ENCODE measurements at places on chromosomes 11 and 22.

DNA sequence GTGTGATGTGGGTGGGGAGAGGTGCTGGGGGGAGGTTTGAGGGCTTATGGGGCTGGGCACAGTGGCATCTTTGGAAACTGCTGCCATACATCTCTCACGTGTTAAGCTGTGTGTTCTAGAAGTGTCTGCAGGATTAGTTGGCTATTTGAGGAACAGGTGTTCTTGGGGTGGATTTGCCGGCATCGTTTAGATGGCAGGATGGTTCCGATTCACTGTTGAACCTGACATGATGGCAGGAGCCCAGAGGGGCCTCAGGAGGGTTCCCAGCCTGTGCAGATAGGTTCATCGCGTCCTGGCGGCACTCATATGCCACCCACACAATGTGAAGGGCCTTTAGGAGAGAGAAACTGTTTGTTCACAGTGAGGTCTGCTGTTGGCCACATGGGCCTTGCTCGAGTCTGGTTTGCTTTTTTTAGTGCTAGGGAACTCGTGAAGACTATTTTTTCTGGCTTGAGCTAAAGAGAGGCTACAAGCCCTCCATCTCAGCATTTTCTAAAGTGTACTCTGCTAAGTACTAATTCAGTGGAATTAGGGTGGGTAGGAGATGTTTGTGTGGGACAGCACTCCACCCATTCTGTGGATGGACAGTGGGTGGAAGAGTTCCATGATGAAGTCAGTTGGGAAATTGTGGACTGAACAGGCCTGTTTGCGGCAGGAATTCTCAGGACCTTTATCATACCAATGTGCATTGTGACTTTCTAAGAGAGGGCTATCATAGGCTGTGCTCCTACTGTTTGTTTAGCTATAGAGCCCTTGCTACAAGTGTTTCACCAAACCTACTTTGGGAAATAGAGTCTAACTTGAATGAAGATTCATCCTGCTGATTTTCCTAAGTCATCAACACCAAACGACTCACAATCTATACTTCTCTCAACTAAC is 55.4 kb upstream of the PLET1 start:
- no peak for DNase-seq

DNA sequence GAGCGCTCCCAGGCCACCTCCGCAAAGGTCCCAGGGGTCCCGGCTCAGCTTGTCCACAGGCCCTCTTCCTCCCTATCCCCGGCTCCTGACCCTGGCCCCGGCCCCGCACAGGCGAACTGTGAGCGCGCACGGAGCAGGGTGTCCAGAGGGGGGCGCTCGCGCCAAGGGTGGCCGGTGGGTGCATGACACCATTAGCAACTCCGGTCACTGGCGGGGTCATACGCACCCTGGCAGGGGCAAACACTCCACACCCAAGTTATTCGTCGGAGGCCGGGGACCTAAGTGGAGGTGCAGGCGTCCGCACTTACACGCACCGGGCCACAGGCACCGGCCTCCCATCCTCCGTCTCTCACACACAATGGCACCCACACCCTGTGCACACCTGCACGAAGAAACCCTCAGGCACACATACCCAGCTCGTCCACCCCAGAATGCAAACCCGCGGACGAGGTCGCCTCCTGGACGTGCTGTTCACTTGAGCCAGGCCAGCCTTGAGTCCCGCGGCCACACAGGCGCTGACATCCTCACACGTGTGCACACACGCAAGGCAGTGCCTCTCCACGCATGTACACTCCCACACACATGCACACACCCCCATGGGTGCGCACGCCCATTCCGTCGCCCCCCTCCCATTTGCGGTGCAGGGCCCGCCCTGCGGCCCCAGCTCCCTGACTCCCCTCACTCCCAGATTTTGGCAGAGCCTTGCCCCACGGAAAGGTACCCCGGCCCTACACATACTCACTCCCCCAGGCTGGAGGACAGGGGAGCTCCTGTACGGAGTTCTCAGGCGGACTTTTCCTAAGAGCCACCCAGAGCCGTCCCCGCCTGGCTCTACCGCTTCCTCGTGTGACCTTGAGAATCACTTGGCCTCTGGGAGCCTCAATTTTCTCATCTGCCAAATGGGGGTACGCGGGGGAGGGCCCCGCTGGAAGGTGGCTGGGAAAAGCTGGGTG is at the start of gene RASGRP2:
Gene RASGRP2, minus strand, starts transcription at position 552 of the 953 bp plus-strand sequence. CDS start 1,276 bp downstream, outside the sequence.
- DNase-seq, result no peak

DNA sequence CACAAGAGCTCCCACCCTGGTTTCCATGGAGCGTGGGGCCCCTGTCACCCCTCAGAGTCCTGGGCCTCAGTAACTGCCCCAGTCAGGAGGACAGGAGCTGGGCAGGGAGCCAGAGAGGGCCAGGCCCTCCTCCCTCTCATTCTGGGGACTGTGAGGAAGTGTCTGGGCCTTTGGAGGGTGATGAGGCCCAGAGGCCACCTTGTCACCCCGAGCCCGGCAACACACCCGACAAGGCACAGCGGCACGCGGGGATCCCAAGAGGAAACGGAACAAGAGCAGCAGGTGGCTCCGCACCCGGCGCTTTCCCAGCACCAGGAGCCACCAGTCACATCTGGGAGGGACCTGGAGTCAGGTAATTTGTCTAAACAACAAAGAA is 72.1 kb downstream of the CELSR1 start:
- DNase-seq, result no peak

DNA sequence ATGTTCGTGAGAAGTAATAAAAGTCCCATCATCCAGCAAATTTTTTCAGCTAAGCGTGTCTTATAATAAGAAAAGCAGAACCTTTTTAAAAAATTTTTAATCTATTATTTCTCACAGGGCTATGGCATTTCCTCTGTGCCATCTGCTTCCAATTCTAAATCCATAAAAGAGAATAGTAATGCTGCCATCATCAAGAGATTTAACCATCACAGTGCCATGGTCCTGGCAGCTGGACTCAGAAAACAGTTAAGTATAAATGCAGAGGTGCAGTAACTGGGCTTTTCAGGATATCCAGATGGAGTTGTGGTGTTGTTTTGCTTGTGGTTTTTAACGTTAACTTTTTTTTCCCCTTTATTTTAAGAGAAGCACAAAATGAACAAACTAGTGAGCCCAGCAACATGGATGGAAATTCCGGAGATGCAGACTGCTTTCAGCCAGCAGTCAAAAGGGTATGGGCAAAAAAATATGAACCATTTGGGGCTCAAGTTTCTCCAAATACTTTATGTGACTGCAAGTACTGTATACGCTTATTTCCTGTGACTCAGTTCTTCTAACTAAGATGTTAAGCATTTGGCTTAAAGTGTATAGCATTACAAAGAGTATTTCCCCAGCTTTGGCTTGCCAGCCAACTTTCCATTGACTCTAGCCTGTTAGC is 25.2 kb downstream of the GTF2H1 start:
- no peak for DNase-seq

DNA sequence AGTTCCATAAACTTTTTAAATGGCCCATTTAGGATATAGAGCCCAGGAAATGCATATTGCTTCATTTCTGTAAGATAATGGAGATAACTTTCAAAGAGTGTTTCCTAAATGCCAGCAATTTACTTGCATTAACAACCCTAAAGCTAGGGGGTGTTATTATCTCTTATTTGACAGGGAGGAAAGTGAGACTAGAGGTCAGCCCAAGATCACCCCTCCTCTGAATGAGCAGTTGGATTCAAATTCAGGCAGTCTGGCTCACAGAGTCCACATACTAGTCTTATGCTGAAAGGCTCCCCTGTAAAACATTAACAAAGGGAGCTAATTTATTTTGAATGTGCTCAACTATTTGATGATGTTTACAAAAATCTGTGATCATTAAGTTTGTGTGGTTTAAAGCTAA is 49.9 kb upstream of the TRIM77 start:
- DNase-seq, result no peak

DNA sequence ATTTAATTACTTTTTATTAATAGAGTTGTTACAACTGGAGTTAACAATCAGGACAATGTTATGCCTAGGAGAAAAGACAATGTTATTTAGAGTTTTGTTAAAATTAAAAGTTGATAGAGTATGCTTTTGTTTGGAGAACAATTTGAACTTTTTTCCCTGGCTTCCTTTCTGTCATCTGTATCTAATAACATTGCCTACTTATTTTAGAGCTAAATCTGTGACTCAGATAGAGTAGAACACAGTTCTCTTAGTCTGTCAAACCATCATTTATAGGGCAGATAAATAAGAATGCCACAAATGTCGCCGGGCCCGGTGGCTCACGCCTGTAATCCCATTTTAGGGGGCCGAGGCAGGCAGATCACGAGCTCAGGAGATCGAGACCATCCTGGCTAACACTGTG is 28.9 kb upstream of the YAP1 start:
- DNase-seq, result no peak
